SW480 (cell line): ENCODE measurements at places on chromosomes 6 and 20.

- no peak for DNase-seq
These were observed 52.1 kb downstream of the PLAGL1 start for GRCh38 chr6:143955971-143956370.

DNA sequence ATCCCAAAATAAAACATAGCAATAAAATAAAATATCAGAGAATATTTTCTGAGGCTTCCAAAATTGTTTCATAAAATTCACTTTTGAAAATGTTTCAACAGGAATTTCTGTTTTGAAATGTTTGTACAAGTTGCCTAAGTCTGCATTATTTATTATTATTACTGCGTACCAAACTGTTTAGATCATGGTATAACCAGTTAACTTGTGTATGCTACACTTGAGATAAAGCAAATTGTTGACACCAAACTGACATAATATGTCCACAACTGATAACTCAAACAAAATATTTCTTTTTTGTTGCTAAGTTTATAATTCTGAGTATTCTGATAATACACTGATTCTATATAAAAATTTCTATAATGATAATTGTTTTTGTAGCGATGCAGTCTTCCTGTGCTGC, 531.8 kb upstream of the EYS start:
- no peak for DNase-seq

- no peak for DNase-seq
These were observed 1.9 kb downstream of the NFATC2 start for GRCh38 chr20:51540580-51540979.

DNA sequence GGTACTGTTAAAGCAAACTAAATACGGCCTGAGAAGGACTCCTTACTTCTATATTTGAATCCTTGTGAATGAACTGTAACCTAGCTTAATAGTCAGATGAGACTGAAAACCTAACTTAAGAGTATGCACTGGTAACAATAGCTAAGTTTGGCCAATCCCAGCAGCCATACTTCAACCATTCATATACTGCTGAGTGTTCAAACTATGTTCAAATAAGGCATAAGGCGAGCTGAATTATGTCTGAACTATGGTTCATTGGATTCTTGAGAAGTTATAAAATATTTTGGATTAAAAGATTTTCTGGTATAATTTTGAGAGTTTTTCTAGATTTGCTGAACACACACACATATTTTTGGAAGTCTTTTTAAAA, 2.2 kb downstream of the SMPDL3A start:
- no peak for DNase-seq
